ENCODE measurements at places on chromosomes 16 and 17.

- no peak for DNase-seq
Observed at GRCh38 chr17:81011951-81012350, 20.3 kb downstream of the CHMP6 start.

- DNase-seq, result no peak
Observed at GRCh38 chr16:54320697-54321340, 34.2 kb upstream of the IRX3 start.

- peak; percentile 83 for DNase-seq
Observed at GRCh38 chr16:53098526-53099317, 43.9 kb downstream of the CHD9 start.

DNA sequence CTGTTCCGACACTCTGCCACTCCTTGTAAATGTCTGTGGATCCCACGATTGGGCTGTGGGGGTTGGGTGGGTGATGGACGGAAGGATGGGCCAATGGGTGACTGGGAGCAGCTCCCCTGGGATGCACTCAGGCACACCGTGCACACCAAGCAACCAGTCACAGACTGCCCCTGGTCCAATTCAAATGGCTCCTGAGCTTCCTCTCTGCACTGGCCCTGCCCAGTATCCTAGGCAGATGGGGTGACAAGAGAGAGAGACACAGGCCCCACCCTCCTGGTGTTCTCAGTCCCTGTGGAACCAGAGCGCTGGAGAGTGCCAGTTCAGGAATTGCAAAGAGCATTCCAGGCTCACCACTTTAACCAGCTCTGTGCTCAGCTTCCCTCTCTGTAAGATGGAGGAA, 32.8 kb downstream of the BEAN1 start:
- no peak for DNase-seq

DNA sequence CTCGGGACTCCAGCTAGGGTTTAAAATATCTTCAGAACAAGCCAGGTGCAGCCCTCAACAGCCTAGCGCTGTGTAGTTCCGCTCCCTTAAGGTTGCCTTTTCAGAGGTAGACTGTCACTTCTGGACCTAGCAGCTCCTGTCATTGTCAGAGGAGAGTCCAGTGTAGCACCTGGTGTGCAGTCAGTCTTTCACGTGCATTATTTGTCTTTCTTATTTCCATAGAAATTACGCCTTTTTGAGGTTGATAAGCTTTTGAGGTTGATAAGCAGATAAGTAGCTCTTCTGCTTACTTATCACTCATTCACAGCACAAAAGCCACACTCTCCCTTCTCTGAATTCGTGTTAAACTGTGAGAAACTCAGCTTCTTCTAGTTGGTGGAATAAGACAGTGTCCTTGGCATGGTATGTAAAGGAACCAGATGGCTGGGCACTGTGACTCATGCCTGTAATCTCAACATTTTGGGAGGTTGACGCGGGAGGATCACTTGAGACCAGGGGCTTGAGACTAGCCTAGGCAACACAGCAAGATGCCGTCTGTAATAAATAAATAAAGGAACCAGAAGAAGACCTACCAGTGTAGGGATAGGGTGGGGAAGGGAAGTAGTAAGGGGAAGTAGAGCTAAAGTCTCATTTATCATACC, 10.2 kb downstream of the EEF2K start:
- no peak for DNase-seq

DNA sequence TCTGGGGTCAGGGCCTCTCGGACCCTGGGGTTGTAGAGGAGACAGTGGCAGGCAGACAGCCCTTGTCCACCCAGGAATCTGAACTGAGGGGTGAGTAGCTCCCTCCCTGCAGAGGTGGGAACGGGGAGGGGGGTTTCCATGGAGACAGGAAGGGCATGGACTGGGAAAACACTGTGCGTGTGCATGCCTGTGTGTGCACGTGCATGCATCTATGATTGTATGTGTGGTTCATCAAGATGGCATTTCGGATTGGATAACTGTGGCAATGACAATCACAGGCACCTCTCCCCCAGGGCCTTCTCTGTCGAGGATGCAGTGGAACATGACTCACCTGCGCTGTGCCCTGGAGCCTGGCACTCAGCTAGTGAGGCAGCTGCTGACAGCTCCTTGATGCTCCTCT, 6.1 kb upstream of the CD300C start:
- DNase-seq, result no peak

DNA sequence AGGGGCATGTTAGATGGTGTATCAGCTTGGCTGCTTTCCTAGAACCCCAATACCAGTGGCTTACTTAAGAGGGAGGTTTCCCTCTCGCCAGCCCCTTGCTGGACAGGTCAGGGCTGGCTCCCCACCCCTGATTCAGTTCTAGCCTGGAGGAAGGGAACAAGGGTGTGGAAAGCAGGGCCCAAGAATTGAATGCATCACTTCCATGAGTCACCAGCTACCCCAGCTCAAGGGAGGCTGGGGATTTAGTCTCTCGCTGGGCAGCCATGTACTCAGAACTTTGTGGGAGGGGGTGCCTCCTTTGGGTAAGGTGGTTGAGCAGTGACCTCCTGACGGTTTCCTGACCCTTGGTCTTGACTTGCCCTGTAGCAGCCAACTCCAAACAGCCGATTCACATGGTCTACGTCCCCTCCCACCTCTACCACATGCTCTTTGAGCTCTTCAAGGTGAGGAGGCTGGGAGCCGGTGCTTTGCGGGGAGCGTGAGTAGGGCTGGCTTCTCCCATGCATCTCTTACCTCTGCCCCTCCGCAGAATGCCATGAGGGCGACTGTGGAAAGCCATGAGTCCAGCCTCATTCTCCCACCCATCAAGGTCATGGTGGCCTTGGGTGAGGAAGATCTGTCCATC, 12.8 kb downstream of the PDK2 start:
- no peak for DNase-seq

DNA sequence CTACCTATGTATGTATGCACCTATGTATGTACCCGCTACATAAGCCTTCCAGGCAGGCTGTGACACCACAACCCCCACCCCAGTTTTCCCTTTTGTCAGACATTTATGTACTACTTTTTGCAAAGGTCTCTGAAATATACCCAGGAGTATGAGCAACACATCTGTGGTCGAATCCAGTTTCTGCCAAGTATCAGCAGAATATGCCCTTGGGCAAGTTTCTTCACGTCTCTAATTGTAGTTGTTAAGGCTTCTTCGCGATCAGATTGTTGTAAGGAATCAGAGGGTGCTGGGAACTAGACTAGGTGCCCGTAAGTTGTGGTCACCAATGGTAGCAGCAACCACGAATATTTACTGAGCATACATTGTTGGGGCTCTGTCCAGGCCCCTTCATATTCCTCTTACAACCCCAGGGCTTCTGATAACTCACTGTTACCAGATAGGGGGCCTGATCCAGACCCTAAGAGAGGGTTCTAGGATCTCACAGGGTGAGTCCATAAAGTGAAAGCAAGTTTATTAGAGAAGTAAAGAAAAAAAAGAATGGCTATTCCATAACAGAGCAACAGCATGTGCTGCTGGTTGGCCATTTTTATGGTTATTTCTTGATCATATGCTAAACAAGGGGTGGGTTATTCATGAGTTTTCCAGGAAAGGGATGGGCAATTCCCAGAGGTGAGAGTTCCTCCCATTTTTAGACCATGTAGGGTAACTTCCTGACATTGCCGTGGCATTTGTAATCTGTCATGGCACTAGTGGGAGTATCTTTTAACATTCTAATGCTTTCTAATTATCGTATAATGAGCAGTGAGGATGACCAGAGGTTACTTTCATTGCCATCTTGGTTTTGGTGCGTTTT, 16.6 kb downstream of the NUDT7 start:
- no peak for DNase-seq

- no peak for DNase-seq
Observed at GRCh38 chr16:87316450-87316922, 706 bp downstream of the C16orf95 start.

GRCh38 chr16:48197294-48197693, 41.5 kb upstream of the ABCC12 start:
- no peak for DNase-seq

DNA sequence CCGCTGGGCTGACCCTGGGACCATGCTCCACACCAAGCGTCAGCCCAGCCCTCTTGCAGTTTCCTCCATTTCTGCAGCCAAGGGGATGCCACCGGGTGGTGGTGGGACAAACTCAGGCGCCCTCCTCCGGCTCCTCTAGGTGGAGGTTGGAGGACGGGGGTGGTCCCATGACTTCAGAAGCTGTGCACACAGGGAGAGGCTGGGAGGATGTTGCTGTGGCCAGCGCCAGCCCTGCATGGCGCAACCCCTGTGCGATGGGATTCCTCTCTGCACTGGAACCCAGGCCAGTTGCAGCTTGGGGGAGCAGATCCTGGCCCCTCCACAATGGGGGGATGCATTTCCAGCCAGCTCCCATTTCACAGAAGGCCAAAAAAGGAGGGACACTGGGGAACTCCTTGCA, 246.5 kb downstream of the C16orf95 start:
- no peak for DNase-seq

GRCh38 chr16:27301236-27301861, 12.4 kb upstream of the IL4R start:
- no peak for DNase-seq

- DNase-seq, result no peak
Observed at GRCh38 chr16:30076276-30076791, 540 bp downstream of the PPP4C start.

DNA sequence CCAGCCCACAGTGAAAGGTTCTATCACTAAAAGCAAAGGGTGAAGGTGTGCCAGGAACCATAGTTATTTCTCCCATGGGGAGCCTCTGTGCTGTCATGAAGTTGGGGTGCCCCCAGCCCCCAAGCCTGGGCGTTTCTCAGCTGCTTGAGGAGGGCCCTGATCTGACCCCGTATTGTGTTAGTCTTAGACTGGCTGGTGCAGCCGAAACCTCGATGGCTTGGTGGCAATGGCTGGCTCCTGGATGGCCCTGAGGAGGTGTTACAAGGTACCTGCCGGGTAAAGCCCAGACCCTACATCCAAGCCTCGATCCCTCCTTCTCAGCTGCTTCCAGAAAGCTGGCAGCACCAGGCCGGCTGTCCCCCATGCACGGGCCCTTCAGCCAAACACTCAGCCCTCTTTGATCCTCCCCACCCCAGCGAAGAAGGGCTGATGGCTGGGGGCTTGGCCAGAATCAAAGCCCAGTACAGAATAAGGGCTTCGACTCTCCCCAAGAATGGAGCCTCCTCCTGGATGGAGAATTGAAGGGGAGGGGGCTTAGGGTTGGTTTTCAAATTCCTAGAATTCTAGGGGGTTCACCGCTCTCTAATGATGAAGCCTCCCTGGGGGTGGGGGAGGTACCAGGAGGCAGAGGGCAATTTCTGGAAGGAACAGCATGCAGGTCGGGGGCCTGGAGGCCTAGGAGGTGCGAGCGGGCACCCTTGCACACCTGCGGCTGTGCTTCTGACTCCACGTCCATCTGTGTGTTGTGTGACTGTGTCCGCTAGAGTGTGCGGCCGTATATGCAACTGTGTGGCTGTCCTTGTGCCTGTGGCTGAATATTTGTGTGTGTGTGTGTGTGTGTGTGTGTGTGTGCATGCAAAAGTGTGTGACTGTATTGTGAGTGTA, 23.7 kb downstream of the WFDC1 start:
- no peak for DNase-seq

- no peak for DNase-seq
Observed at GRCh38 chr17:66576473-66576872, 258.4 kb upstream of the CACNG5 start.

- DNase-seq, result no peak
Observed at GRCh38 chr16:81467815-81468214, 23.2 kb downstream of the CMIP start.

DNA sequence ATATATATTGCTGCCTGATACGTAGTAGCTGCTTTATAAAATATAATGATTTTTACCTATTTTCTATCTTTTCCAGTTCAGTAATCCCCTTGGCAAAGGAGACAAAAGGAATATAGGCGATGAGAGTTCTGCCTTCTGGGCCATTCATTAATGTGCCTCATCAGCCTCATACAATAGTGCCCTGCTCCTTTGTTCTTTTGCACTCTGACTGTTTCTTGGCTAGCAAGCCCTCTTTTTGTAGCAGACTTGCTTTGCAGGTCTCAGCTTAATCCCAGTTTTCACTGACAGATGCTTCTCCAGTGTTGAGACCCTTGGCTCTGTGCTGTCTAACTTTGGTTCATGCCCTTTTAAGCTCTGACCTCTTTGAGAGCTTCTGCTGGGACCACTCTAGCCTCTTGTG, 10.4 kb downstream of the HSD17B2 start:
- no peak for DNase-seq

DNA sequence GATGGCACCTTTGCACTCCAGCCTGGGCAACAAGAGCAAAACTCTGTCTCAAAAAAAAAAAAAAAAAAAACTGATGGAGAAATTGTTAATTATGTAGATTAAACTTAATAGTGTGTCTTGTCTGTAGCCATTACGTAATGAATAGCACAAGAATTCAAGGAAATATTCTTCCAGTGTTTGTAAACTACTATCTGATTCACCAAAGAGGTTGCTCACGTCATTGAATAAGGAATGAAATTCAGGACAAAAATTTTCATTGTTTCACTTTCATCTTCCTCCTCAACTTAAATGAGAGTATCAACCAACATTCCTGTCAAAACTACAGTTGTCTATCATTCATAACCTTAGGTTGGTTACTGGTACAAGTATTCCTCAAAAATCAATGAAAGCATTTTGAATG, 30.7 kb upstream of the MYO18A start:
- DNase-seq, result peak; percentile 71

DNA sequence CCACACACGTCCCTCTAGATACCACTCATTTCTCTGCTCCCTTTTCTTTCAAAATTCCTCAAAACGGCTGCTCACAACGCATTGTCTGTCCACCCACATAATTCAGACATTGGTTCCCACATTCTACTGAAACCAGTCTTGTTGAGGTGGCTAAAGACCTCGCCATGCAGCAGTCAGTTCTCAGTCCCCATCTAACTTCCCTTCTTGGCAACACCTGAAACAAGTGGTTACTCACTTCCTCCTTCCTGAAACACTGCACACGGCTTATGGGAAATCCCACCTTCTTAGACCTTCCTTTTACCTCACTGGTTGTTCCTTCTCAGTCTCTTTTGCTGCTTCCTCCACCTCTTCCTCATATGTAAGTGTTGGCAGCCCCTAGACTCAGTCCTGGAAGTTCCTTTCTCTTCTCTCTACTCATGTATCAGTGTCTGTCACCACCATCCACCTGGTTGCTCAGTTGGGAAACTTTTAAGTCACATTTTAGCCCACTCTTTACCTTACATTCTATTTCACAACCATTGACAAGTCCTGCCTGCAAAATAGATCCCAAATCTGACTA, 277.1 kb downstream of the CEP112 start:
- DNase-seq, result no peak

GRCh38 chr17:75514919-75515495, 330 bp downstream of the CASKIN2 start:
- DNase-seq, result no peak

DNA sequence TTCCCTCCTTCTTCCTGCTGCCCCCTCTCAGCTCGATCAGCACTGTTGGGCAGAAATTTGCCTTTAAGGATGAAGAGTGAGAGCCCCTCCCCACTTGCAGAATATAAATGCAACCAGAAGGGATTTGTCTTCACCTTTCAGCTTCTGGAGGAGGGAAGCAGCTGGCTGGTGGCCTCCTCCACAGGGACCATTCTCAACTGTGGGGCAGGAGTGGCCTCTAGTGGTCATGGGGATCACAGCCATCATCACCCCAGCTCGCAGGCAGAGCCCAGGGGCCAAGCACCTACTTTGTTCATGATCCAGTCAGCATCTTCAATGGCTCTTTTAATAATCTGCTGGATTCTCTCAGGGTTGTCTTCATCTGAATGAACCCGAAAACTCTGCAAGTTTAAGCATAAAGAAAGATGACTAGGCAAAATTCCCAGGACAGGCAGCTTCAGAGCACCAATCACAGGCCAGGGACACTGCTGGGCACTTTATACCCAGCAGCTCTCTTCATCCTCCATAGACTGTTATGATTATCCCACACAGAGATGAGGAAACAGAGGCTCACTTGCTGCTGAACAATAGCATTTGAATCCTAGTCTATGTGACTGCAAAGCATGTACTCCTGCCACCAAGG, 13.1 kb downstream of the LYRM9 start:
- DNase-seq, result peak; percentile 81

- peak; percentile 87 for DNase-seq
Observed at GRCh38 chr16:50697881-50698767, 4.7 kb downstream of the NOD2 start.

Measured in inflammatory macrophage treated with lipopolysaccharide for 1 hour (primary cell).